NCI-H446 (cell line): ENCODE measurements at places on chromosomes 12 and 14.
A peak's percentile ranks its signal among the peaks of the same experiment; 100 is the strongest.

DNA sequence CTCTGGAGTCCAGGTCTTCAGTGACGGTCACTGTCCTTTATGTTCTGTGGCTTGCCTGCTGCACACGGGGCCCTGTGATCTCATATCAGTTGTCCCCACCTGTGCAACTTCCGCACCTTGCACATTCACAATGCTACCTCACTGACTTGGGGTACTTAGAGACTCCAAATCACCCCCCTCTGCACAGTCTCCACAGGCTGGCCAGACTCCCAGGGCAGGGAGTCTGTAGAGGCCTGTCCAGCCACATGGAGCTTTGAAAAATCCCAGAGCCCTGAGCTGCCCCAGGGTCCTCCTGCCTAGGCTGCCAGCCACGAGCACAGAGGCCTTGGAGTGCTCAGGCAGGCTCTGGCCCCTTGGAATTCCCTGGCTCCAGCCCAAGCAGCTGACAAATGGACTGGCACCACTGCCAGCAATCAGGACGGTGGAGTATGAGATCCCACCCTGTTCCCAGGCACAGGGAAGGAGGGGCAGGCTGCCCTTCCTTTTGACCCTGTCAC is 26.4 kb downstream of the CMKLR1 start:
- peak; percentile 54 for DNase-seq

DNA sequence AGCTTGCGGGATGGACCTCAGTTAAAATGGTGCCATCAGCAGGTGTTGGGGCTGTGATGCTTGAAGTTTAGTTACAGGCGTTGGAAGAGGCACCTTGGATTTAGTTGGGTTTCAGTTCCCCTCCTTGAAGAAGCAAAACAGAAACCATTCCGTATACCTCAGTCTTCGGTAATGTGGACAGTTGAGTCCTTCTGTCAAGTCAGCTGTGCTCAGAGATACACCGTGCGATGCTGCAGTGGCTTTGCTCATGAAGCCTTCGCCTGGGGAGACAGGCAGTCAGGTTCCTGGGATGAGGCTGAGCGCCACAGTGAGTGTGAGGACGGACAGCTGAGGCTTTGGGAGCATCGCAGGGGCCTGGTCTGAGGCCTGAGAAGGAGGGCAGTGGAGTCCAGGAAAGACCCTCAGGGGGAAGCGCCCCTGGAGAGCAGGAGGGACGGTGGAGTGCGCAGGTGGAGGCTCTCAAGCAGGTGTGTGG is 7.4 kb downstream of the RAN start:
- DNase-seq = no peak

DNA sequence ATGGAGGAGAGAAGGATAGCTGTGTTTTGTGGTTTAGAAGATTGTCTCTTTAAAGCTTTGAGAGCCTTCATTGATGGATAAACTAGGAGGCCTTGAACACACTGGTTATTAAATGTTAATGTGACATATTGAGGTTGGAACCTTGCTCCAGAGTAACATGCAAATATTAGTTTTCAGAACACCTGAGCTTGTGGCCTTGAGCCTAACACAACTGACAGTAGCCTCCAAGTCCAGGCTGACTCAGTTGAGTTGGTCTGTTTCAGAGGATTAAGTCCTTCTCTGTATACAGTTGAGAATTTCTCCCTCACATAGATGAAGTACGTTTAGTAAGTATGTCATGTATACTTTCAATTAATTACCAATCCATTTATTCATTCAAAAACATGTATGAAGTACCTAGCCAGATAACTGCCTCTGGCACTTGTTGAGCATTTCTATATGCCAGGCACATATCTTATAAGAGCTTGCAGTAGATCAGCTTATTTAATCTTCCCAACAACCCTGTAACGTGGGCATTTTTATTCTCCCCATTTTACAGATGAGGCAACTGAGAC is 63.5 kb downstream of the ELK3 start:
- DNase-seq = no peak

DNA sequence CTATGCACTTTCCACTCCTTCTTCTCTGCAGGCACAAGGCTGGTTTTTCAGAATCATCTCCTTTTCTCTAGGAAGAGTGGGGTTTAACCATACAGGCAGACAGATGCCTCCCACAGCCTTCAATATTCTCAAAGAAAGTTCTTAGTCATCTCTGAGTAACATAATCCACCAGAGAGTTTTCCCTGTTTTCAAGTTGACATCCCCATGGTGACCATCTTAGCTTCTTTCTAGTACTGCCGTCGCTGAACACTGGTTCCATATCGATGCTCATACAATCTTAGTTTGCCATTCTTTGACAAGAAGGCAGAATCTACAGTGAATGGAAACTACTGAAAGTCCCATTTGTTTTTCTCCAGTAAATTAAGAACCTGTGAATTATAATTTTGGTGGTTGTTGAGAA is 28.6 kb downstream of the TPH2 start:
- no peak for DNase-seq

GRCh38 chr12:4154672-4155225 is 118.8 kb upstream of the CCND2 start:
- no peak for DNase-seq
